Stromal cell of bone marrow (primary cell): ENCODE measurements at places on chromosomes 5 and 9.
A peak's percentile ranks its signal among the peaks of the same experiment; 100 is the strongest.

DNA sequence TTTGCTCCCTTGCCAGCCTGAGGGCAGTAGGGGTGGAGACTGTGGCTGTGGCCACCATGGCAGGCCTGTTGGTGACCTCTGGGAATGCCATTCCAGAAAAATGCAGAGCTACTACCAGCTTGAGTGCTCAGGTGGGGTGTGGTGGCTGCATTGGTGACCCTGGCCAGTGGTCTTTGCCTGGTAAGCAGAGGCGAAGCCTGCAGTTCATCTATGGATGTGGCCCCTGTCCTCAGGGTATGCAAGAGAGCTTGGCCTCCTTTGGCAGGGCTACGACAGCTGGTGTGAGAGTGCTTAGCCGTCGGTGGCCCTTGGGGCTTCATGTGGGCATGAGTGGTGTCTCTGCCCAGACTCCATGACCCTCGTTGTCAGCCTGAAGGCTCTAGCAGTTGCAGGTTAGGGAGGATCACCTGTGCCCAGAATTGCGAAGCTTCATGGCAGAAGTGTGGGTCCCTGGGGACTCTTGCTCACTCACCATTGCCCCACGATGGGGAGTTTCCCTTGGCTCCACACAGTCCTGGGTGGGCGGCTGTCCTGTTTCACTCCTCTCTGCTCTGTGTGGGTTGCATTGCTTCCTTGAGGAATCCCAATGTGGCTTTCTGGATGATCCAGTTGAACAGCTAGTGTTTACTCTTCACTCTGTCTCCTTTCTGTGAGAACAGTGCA is 117.9 kb upstream of the CDH12 start:
- DNase-seq = no peak

DNA sequence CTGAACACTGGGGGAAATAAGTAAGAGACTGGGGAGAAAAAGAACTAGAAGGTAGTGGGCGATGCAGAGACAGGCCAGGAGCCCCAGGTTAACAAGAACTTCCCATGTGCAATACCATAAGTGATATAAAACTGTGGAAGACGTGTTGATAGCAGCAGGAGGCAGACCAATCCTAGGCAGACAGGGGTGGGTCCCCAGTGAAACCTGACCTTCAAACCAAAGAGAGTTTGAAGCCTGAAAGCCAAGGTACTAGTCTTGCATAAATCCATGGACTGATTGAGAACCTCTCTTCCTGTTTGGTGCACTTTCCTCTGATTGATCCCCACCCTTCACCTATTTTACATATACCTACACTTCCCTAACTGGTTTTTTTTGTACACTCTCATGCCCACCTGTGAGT is 15.2 kb upstream of the HEXB start:
- DNase-seq = no peak

GRCh38 chr9:137049544-137050449 is 3.8 kb upstream of the NPDC1 start:
- no peak for DNase-seq

DNA sequence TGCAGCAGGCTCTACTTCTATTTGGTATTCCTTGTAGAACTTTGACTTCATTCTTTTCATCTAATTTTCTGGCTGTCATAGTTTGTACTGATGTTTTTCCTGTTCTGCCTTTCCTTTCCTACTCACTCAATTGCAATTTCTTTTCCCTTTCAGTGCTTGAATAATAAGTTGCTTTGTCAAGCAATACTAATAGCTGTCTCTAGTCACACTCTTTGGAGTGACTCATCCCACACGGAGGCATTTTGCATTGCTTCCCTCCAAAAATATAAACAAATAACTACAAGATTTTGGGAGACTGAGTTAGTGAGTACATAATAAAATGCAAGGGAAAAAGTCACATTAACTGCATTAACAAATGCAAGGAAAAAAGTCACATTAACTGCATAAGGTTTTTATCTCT is 465.9 kb downstream of the CDH9 start:
- DNase-seq = no peak

GRCh38 chr5:56183506-56183905 is 49.6 kb downstream of the ANKRD55 start:
- DNase-seq = peak; percentile 77

- no peak for DNase-seq
Measured at GRCh38 chr5:91077623-91078022, 305.5 kb downstream of the ARRDC3 start.

GRCh38 chr5:65721050-65721719 is 724 bp downstream of the SGTB start:
- DNase-seq = peak; percentile 45

GRCh38 chr9:75992482-75993206 is 102.2 kb downstream of the PCSK5 start:
- DNase-seq = no peak

GRCh38 chr9:129624168-129624759 is 1.7 kb upstream of the NTMT1 start:
- DNase-seq = no peak

- DNase-seq = no peak
Measured at GRCh38 chr5:157816682-157817386, 42.1 kb downstream of the CLINT1 start.

DNA sequence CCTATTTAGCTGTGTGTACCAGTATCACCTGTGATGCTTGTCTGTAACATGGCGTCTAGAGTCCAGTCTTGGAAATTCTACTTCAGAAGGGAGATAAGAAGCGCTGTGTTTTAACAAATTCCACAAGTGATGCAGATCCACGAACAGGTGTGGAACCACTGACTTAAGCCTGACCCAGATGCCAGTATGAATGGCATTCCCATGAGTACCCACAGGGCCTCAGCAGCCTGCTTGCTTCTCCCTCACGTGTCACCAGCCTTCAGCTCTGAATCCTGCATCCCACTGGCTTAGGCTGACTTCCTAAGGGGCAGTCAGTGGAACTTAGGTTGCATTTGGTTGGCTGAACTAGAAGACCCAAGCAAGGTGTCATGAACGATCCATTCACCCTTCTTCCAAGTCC is 8.5 kb upstream of the DENND1A start:
- DNase-seq = no peak

GRCh38 chr9:71663931-71664459 is 104.3 kb downstream of the CEMIP2 start:
- DNase-seq = no peak

DNA sequence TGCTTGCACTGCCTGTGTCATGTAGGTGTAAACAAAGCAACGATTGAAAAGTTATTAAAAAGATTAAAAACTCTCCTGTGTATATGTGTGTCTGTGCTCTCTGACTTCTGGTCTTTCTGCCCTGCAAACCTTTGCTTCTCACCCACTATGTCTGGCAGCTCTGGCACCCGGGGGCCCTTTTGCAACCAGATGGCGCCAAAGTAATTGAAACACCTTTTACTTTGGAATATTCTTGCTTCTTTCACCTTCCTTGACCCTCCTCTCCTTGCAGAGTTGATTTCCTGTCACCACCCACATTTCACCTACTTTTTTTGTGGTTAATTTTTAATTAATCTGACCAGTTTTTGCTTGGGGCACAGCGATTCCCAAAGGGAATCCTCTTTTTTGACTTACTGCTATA is 275.5 kb downstream of the ARHGEF28 start:
- DNase-seq = no peak

- DNase-seq = peak; percentile 72
Measured at GRCh38 chr5:173315495-173316338, 12.5 kb downstream of the STC2 start.

DNA sequence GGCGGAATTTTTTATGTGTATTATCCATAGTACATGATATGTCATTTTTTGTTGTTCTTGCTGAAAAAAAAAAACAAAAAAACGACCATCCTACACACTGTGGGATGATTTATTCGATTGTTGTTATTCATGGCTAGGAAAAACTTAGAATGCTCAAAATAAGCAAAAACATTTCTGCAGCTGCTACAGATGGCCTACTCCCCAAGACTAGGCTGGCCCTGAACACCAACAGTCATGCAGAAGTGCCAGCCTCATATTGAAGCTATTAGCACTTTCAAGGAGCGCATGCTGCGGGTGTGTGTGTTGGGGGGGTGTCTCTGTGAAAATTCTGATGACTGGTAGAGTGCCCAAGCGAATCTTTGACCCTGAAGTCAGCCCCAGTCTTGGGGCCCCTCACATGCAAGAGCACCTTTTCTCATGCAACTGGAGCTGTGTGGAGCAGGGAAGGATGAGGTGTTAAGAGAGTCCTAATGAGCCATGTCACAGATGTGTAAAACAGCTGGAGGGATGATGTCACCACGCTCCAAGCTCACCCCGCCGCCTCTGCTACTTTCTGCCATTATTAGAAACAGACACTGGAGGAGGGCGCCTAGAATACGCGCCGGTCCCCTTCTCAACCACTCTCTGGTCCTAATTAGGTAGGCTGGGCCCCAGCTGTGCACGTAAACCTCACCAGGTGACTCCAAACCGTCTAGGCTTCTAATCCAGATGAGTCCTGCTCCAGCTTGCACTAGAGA is 61.0 kb upstream of the SMIM23 start:
- no peak for DNase-seq

- no peak for DNase-seq
Measured at GRCh38 chr5:113233606-113234005, 201.2 kb downstream of the TSSK1B start.

- no peak for DNase-seq
Measured at GRCh38 chr9:2497666-2498400, 123.8 kb upstream of the VLDLR start.

DNA sequence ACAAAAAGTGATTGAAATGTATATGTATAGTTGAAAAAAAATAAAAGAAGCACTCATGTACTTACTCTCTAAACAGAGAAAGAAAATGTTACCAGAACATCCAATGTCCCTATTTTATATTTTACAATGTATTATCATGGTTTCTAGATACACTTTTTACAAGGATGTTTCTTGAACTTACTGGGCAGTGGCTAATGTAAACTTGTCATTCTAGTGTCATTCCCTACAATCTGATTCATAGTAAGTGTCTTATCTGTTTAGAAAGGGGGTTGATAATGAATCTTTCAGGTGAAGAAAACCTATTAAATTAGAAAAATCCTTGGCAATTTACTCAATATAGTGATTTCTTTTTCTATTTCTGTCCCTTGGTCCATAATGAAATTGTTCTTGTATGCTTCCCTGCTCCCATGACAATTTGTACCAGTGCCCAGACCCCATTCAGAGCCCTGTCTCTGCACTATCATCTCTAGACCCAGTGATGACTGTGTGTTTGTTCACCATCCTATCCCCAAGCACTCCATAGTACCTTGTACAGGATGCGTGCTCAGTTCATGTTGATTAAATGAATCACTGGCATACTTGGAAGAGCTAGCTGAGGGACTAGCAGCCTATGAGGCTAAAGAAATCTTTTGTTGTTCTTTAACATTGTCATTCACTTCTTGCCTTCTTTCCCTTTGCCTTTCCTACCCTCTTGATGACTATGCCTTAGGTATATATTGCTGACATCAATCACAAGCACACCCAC is 101.2 kb downstream of the HMHB1 start:
- DNase-seq = peak; percentile 65

DNA sequence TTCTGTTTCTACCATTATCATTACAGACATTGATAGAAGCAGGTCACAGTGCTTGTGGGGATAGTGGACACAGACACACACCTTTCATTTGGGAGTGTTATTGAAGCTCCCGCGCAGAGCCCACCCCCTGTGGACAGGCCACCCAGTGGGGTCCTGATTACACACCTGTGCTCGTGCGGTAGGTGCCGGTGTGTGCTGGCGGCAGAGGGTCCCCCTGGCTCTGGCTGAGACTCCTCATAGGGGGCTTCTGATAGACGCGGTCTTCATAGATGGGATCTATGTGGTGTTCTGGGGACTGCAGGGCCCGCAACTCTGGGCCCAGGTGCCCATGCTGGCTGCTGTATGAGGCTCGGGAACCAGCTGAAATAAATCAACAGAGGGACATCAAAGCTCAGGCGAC is 539.7 kb downstream of the CTNND2 start:
- no peak for DNase-seq

GRCh38 chr9:123965801-123966686 is 36.1 kb upstream of the DENND1A start:
- DNase-seq = no peak

- no peak for DNase-seq
Measured at GRCh38 chr5:76358-77169, 15.4 kb upstream of the PLEKHG4B start.

DNA sequence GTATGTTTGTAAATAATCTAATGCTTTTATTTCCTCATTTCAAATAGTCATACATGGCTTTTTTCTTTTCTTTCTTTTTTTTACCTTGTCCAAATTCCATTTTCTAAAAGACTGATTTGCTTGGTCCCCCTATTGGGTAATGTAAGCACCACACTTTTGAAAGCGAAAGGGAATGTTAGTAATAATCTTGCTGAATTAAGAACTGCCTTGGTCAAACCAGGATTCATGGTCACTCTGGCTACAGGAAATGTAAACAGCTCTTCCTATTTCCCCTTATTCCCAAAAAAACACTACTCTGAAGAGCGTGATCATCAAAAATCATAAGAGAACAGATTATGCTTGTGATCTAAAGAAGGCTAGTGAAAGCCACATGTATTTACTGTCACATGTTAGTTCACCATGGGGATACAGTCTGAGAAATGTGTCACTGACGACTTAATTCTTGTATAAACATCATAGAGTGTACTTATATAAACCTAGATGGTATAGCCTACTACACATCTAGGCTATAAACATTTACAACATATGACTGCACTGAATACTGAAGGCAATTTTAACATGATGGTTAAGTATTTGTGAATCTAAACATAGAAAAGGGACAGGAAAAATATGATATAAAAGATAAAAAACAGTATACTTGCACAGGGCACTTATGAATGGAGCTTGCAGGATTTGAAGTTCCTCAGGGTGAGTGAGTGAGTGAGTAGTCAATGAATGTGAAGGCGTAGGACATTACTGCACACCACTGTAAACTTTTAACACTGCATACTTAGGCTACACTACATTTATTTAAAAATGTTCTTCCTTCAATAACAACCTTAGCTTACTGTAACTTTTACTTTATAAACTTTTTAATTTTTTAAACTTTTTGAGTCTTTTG is 75.3 kb downstream of the HMGCR start:
- peak; percentile 3 for DNase-seq

GRCh38 chr9:105359892-105360291 is 87.9 kb upstream of the FSD1L start:
- no peak for DNase-seq

GRCh38 chr9:32136700-32137339 is 247.6 kb upstream of the ACO1 start:
- DNase-seq = no peak

- no peak for DNase-seq
Measured at GRCh38 chr5:123874600-123875201, 362.7 kb downstream of the CSNK1G3 start.

- no peak for DNase-seq
Measured at GRCh38 chr9:36433386-36433785, 33.3 kb upstream of the RNF38 start.

DNA sequence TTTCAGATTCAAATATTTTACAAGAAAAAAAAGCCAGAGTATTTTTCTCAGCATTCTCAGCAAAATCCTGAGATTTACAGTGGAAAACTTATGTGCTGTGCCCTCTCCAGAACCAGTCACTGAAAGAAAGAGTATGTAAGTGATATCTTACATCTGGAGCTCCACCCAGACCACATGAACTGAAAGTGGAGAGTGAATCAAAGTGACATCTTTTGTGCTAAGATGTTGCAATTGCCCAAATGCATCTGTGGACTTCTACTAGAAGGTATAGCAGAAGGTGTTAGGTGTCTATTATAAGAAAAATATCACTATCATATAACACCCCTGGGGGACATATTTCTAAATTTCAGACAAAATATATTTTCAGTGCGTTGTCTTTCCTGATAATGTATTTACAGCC is 49.0 kb upstream of the RIC1 start:
- DNase-seq = no peak
